ENCODE measurements at places on chromosomes 5 and 9.

DNA sequence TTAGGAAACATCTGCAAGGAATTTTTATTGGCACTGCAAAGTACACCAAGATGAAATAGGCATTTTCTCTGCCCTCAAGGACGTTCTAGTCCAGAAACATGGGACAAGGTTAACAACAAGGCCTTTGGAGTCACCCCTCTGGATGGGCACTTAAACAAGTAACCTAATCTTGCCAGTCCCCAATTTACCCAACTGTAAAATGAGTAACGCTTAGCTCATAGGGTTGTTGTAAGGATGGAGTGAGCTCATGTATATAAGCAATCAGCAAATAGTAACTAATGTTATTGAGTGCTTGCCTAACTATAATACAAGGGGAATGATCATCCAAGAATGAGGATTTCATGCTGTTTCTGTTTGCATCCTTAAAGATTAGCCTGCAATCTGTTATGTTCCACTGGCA lies 189.3 kb downstream of the PAPPA start:
- DNase-seq = no peak

GRCh38 chr9:121802753-121803152 lies 151.3 kb downstream of the DAB2IP start:
- no peak for DNase-seq

- DNase-seq = no peak
Measured at GRCh38 chr9:115289757-115290208, 171.8 kb upstream of the TNC start.

DNA sequence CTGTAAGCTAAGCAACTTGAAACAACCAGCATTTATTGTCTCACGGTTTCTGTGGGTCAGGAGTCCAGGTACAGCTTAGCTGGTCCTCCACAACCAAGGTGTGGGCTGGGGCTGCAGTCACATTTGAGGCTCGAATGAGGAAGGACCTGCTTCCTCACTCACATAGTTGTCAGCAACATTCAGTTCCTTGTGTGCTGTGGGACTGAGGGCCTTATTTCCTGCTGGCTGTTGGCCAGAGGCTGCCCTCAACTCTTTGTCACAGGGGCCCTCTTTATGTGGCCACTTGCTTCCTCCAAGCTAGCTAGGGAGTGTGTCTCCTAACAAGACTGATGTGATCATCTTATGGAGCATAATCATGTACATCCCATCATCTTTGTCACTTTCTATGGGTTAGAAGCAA lies 29.2 kb upstream of the SEMA4D start:
- DNase-seq = no peak

DNA sequence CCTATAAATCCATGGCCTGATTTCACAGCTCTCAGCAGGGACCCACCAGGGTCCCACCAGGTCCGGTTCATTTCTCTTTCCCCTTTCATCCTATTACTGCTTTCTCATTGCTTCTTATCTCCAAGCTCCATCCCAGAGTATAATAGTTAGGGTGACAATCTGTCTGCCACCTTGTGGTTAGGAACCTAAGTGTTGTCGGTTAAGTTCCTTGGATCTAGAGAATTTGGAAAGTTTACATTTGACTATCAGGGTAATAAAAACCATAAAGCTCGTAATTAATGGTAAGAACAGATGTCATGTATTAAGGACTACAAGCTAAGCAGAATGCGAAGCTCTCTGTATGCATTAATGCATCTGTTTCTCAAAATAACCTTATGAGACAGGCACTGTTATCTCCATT lies 259.1 kb downstream of the SH3GL2 start:
- no peak for DNase-seq

DNA sequence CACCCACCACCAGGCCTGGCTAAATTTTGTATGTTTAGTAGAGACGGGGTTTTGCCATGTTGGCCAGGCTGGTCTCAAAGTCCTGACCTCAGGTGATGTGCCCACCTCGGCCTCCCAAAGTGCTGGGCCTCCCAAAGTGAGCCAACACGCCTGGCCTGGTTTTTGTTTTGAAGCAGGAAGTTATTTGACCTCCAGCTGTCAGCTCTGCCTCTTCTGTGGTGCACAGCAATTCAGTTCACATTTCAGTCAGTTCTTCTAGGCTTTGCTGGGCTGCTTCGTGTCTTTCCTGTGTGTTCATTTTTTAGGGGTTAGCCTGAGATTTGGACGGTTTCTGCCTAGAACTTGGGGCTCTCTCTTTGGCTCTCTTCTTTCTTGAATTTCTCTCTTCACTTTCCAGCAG lies 8.9 kb downstream of the LCN1 start:
- DNase-seq = no peak

DNA sequence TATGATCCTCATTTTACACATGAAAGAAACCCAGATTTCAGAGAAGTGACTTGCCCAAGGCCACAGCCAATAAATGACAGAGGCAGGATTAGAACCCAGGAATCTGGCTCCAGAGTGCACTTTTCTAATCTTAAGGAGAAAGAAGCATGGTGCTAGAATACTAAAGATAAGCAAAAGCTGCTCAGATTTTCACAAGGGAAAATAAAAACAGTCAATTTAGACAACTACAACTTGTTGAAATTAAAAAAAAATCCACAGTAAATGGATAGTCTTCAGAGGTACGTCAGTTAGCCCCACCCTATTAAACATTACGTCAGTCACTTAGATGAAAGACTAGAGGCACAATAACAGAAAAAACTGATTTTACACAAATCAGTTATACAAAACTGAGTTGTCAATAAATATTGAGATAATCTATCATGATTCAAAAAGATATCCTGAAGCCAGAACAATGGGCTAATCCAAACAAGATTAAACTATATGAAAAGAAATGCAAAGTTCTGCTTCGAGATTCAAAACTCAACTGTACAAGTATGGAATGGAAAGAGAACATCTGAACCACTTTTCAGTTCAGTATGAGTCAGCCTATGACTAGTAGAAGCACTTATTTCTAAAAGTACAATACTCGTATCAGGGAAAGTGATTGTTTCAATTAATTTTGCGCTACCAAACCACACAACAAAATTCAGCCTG lies 9.3 kb downstream of the TMEM245 start:
- no peak for DNase-seq

- DNase-seq = no peak
Measured at GRCh38 chr5:133348406-133348805, 263.9 kb downstream of the FSTL4 start.

DNA sequence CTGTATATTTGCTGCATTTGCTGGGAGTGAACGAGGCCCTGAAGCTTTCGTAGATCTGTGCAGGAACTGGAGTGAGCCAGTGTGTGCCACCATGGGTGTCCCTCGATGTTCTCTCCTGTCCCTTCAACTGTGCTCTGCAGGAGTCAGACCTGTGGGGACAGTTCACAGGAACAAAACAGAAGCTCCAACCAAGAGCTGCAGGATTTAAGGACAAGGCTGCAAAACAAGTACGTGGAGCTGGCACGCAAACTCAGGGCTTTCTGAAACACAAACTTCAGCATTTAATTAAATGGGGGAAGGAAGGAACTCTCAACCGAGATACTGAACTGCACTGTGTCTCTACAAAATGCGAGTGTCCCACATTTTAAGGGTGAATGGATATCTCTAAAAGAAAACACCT lies 24.2 kb downstream of the BASP1 start:
- DNase-seq = no peak

DNA sequence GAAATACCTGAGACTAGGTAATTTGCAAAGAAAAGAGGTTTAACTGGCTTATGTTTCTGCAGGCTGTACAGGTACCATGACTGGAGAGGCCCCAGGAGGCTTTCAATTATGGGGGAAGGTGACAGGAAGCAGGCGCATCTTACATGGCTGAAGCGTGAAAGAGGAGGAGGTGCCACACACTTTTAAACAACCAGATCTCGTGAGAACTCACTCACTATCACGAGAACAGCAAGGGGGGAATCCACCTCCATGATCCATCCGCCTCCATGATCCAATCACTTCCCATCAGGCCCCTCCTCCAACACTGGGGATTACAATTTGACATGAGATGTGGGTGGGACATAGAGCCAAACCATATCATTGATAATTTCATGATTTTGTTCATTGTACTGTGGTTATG lies 2.5 kb upstream of the MED27 start:
- DNase-seq = no peak
